Activated CD4-positive, alpha-beta T cell treated with anti-CD3 and anti-CD28 coated beads, Interleukin-2, amount 10 ng/mL, durations not matched to agents 24 days and 14 days (primary cell): ENCODE measurements at places on chromosomes 7 and 10. TPM values are rescaled to one million over a fixed set of nuclear protein-coding genes. Genes with fewer than 3 reads are reported as not detected.

GRCh38 chr10:13613519-13613918 is 26.8 kb downstream of the PRPF18 start:
- DNase-seq = no peak

GRCh38 chr7:23183279-23184012 is 1.6 kb downstream of the NUP42 start:
- DNase-seq = peak; percentile 56

- DNase-seq = no peak
Measured at GRCh38 chr10:14592026-14592425, 182.7 kb downstream of the FAM107B start.

GRCh38 chr10:49055221-49055849 is 60.0 kb downstream of the VSTM4 start:
- DNase-seq = peak; percentile 41

DNA sequence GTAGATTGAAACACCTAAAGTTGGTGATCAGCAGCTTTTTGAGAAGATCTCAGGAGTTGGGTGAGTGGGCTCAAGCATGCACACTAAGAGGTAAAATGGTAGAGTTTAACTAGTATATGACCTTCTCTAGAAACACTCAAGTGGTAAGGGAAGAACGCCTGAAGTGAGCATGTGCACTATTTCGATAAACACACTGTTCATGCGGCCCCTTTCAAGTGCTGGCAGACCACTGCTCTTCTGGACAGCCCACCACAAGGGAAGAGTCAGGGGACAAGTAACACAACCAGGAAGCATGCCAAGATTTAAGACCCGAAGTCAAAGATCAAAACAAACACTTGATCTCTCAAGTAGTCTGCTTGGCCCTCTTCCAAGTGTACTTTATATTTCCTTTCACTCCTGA is 519.5 kb upstream of the ZWINT start:
- DNase-seq = no peak

DNA sequence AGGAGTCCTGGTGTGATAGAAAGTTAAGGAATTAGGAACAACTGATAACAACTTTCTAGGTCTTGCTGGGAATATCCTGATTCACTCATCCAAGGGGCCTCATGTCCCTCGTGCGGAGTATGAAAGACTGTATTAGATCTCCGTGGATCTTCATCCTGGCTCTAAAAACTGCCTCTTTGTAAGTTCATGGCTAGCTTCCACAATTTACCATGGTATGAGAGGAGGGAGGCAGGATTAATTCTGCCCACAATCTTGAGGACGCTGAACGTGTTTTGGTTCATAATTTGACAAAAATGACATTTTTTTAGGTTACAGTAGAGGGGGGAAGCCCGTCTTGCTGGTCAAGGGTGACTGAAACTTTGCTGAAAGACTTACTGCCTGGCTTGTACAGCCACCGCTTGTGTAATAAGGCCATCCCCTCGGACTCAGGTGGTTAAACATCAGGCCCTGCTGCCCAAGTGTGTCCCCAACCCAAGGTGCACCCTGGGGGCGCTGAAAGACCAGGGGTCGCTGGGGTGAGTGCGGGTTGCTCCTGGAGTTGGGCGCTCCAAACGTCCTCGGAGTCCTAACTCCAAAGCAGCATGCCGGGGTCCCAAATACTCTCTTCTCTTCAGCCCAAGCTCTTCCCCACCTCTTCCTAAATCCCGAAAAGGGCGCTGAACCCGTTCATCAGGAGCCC is 733 bp downstream of the HIBADH start:
- DNase-seq = no peak

- DNase-seq = peak; percentile 66
Measured at GRCh38 chr7:6533893-6534495, 17.3 kb downstream of the GRID2IP start.

GRCh38 chr10:58642916-58643428 is 130.3 kb downstream of the BICC1 start:
- DNase-seq = no peak

DNA sequence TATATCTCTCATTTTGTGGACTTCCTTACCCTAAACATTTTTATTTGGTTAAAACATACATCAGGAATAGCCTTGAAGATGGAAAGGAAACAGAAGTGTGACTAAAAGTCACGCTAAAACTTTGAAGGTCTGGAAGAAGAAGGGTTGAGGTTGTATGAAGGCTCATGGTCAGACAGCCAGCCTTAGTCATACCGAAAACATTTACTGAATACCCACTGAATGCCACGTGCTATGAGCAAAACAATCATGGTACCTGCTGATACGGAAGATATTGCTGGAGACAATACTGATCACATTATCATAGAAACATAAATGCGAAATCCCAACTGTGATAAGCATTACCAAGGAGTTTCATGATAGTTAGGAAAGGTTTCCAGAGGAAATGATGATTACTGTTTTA is 64.0 kb downstream of the PDZD8 start:
- DNase-seq = no peak

DNA sequence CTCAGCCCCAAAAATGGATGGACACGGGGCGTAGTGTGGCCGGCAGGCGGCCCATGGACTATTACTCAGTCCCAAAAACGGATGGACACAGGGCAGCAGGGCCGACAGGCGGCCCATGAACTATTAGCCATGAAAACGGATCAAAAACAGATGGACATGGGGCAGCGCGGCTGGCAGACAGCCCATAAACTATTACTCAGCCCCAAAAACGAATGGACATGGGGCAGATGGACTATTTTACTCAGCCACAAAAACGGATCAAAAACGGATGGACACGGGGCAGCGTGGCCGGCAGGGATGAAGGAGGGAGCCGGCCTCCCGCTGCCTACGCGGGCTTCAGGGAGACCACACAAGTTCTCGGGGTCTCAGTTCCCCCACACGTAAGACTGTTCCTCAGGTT is 32.9 kb downstream of the GPER1 start:
- no peak for DNase-seq

DNA sequence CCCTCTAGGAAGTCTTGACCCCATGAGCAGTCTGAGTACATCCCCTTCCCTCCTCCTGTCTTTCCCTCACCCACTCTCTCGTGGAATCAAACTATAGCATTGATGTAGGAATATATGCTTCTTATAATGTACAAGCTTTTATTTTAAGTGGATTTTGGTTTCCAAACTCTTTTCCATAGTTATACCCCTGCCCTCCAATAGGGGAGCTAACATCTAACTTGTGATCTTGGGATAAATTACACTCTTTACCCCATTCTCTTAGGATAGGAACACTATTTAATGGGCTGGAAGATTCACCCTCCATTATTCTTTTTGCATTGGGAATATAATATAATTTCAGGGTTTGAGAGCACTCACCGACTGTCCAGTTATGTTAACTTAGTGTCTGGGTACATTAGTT is 465.9 kb downstream of the GATA3 start:
- no peak for DNase-seq

DNA sequence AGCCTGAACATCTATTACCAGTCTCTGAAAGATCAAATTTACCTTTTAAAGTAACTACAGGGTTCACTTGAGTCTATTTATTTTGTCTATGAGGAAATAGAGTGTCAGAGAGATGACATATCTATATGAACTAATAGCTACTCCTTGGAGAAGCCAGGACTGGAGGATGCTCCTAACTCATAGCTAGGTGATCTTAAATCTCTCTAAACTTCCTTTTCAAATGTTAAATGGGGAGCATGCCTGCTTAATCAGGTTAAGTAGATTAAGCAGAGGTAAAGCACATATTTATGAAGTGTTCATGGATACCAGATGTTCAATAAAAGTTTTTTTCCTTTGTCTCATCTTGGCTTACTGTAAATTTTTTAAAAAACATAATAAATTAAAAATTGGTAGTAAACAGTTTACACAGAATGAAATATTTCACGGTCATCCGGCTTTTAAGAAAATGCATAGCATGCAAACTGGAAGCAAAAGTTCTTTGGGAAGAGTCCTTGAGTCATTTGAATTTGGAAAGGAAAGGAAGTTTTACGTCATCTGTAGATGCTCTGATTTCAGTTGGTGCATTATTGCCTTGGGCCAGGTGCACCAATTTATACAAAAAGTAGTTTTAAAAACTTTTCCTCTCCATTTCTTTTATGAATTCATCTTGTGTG is 155.1 kb downstream of the BICC1 start:
- no peak for DNase-seq

DNA sequence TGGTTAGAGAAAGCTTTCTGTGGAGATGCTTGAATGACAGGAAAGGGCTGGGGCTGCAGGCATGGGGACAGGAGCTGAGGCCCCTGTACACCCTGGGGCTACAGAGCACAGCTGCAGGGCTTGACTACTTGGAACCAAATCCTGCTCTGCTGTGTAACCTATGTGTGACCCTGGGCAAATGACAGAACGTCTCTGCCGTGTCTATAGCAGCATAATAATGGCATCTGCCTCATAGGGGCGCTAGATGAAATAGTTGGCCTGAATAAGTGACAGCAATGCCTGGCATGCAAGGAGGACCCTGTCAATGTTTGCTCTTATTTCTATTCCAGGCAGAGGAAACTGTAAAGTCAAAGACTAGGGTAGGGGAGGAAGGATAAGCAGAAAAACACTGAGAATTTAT is 254.0 kb downstream of the USP6NL start:
- DNase-seq = no peak

GRCh38 chr10:23422003-23422411 is 16.9 kb upstream of the OTUD1 start:
- no peak for DNase-seq

- no peak for DNase-seq
Measured at GRCh38 chr7:12719141-12719919, 31.9 kb downstream of the ARL4A start.

GRCh38 chr10:131925011-131925649 is 24.3 kb downstream of the PPP2R2D start:
- no peak for DNase-seq

DNA sequence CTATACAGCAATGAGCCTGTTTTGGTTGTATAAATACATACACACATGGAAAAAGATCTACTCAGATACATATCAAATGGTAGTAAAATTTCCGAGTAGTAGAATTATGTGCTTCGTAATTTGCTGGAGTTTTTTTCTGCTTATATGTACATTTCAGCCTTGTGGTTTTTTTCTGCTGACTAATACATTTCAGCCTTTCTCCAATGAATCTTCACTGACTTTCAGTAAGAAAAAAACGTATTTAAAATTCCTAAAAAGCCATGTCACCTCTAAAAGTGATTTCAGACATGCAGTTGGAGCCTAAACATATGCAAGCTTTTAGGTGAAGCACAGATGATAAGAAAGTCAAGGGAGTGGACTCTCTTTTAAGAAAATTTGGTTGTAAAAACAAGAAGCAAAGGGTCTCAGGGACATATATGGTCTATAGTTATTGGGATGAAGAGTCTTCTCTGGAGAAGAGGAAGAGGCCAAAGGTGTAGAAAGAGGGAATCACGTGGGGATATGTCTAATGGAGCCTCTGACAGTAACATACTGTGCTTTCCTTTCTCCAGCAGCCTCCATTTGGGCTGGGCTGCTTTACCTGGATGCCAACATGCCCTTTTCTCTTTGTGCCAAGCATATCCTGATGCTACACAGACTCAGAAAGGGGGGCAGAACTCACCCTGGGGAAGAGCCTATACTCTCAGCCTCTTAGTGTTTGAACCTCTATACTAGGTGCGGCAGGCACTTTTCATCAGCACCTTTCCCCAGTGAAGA is 2.4 kb downstream of the AMPH start:
- DNase-seq = peak; percentile 37

DNA sequence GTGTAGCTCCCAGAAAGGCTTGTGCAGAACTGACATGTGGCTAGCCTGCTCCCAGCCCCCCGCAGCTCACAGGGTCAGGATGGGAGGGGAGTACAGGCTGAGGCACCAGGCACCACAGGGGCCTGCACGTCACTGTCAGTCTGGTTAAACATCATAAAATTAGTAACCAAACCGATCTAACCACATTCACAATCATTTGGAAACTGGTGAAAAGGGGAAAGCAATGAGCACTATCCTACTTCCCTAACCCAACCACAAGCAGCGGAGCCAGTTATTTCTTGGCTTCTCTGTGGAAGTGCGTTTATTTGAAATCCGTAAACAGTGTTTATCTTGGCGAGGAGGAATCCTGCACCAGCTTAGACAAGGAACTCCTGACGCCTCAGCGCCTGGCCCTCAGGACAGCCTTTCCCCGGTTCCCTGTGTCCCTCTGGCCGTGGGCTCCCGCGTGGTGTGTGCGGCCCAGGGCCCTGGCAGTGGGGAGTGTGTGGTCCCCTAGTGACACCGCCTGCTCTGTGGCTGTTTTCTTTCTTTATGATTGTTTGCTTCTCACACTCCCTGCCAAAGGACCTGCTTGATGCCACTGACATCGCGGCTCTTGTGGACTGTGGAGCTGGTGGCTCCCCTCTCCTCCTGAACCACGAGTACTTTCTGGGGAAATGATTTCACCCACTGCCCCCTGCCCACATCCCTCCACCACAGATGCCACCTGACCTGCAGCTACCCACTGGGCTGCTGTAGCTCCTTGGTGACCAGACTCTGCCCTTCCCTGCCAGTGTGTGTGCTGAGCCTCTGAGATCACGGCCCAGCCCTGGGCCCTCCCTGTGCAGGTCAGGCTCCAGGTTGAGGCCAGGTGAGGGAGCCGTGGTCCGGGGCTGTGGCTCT is 38.0 kb downstream of the INPP5A start:
- DNase-seq = peak; percentile 71

DNA sequence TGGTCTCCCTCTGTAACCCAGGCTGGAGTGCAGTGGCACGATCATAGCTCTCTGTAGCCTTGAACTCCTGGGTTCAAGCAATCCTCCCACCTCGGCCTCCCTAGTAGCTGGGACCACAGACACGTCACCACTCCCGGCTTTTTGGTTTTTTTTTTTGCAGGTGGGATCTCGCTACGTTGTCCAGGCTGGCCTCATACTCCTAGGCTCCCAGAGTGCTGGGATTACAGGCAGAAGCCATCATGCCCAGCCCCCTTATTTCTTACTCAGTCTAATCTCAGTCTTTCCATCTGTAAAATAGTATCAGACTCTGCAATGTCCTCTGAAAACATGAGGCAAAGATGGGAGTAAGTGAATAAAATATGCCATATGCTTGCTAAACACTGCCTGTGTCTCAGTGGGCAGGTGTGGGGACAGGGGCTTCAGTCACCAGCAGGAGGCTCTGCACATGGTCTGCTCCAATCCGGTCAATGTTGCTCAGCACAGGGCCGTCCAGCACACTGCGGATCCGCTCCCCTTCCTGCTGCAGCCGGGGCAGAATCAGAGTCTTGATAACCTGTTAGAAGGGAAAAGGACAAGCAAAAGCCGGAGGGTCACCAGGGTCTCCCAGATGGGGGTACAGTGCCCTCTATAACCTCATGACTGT is 8.2 kb downstream of the AP4M1 start:
- no peak for DNase-seq

Gene CPED1
- not detected in 2 replicates for total RNA-seq

Gene NEUROG3
- total RNA-seq = not detected in 2 replicates

Gene ZNF488
- total RNA-seq = 0.07 TPM in 1 of 2 replicates, not detected in the other

Gene ZNF425
- 0.44 and 0.92 TPM in 2 replicates for total RNA-seq

Gene MCMBP
- total RNA-seq = 125 and 128 TPM in 2 replicates

Gene FGFR2
- not detected in 2 replicates for total RNA-seq

Gene TMEM178B
- 0.52 and 0.68 TPM in 2 replicates for total RNA-seq

Gene PLEKHA1
- total RNA-seq = 3.5 and 4.1 TPM in 2 replicates

Gene LIPK
- not detected in 2 replicates for total RNA-seq

Gene ACHE
- not detected in 2 replicates for total RNA-seq

Gene CALCR
- not detected in 2 replicates for total RNA-seq

Gene AASS
- 0.47 and 1.3 TPM in 2 replicates for total RNA-seq

Gene CYP2C9
- not detected in 2 replicates for total RNA-seq

Gene ADK
- total RNA-seq = 54.8 and 58.3 TPM in 2 replicates

Gene FAM237B
- not detected in 2 replicates for total RNA-seq
